ENCODE measurements at places on chromosomes 6 and 20. TPM values are rescaled to one million over a fixed set of nuclear protein-coding genes. Genes with fewer than 3 reads are reported as not detected.

Gene MACROD2
- polyA plus RNA-seq, result 4.1 TPM

Gene PNPLA1
- polyA plus RNA-seq, result 0.38 TPM

Gene MAS1L
- not detected for polyA plus RNA-seq

Gene KCNK17
- 0.36 TPM for polyA plus RNA-seq

Gene FANCE
- polyA plus RNA-seq, result 3.6 TPM
